ENCODE measurements at places on chromosomes 7 and 10.

DNA sequence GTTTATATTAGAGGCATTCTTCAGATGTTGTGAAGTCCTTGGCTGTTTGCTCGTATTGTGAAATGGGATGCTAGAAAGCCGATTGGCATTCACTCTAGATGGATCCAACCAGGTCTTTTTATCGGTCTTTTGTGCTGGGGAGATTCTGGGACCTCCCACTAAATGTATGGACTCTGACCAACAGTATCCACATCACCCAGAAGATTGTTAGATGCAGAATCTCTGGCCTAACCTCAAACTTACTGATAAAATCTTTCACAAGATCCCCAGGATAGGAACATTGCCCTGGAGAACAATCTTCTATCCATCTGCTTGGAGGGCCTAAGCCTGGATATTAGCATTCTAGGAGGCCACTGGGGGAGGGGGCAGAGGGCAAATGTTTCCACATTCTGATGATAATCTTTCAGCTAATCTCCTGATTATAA lies 160.9 kb downstream of the PLXDC2 start:
- DNase-seq = no peak

GRCh38 chr7:2800931-2801688 lies 43.0 kb downstream of the GNA12 start:
- DNase-seq = peak; percentile 80

- no peak for DNase-seq
These were observed 82.8 kb downstream of the VOPP1 start for GRCh38 chr7:55489552-55489951.

GRCh38 chr10:5775685-5776084 lies 37.5 kb downstream of the GDI2 start:
- no peak for DNase-seq

- DNase-seq = no peak
These were observed 53.7 kb upstream of the FAM3C start for GRCh38 chr7:121449735-121450240.

DNA sequence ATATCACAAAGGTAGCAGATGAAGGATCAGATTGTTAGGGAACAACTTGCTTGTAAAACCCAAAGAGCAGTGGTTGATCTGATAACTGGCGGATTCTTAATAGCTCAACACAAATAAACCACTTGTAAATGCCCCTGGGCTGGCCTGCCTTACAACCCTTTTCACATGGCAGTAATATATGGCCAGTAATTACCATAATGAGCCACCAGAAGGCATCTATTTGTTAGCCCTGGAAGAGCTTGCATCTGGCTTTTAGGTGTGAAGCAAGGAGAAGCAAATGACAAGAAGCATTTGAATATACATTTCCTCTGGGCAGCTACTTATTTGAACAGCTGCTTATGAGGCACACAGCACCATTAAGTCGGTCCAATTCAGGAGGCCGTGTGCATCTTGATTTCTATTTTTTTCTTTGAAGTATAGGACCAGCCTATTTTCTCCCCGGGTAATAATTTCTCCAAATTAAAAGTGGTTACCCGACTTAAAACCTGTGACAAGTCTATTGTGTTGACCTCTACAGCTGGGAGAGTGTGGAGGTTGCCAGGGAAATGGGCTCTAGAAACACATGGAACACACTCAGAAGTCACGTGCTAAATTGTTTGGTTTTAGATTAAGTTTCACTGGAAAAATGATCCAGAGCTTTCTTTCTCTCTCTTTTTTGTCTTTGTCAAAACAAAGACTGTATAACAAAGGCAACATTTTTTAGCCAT lies 113.4 kb downstream of the SEM1 start:
- DNase-seq = no peak

DNA sequence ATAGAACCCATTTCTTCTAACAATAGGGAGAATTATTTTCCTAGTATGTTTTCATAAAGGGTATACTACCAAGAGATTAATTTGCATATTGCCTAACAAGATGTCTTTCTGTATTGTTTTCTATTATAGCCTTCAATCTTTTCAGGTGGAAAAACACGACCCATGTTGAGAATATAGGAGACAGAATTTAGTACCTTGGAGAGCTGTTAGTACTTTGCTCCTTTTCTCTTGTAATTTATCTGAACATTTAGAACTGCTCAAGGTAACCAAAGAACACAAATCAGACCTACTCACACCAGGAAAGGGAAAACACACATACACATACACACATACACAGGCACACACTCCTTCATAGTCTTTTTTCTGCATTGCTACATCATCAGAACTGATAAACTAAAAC lies 7.8 kb upstream of the TRDMT1 start:
- DNase-seq = no peak

GRCh38 chr7:157875230-157876179 lies 538.7 kb downstream of the DNAJB6 start:
- no peak for DNase-seq

GRCh38 chr7:25671111-25671510 lies 442.8 kb upstream of the NPVF start:
- no peak for DNase-seq

DNA sequence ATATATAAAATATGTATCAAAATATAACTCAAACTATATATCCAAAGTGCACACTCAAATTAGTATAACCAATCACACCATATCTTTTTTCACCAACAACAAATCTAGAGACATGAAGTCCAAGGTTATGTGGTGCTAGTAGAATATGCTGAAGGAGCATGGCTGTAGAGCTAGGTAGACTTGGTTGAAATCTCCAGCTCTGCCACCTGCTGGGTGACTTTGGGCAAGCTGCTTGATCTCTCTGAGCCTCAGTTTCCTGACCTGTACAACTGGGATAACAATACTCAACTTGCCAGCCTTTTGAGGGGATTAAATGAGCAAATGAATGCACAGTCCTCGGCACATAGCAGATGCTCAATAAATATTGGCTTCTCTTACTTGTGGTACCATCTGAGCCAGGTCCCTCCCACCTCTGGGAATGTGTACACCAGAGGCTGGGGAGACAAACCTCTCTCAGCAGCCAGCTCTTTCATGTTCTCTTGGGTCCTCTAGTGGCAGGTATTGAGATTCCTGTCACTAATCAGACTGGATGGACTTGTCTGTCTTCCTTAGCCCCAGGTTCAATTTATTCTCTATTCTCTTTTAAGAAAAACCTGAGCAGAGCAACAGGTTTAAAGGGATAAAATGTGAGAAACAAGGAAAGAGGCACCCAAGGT lies 94.3 kb upstream of the PDE1C start:
- no peak for DNase-seq

GRCh38 chr10:78981970-78982281 lies 86.8 kb upstream of the ZMIZ1 start:
- DNase-seq = no peak

DNA sequence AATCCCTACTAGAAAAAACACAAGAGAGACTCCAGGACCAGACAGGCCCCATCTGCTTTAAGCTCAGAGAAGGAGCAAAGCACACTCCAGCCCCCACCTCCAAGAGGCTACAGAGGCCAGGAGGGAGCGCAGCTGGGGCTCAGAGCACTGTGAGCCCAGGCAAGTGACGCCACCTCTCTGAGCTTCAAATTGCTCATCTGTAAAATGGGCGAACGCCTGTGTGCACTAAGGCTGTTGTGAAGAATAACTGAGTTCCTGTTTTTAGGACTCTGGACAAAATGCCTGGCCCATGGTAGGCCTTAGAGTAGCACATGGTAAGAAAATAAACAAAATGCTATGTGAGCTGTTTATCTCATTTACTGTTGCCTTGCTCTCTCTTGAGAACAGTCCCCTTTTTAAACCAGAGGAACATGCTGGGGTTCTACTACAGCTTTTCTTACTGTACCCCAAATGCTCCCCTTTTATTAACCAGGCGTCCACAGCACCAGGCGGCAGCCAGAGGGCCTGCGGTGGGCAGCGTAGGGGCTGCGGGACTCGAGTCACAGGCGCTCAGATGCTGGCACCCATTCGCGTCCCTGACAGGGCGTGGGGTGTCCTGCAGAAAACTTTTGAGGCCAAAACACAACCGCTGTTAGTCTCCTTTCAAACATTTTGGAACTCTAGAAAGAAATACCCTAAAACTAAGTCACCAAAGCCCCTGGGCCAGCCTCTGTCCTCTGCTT lies 103.8 kb downstream of the TAX1BP1 start:
- no peak for DNase-seq

GRCh38 chr10:6024334-6024682 lies 37.9 kb downstream of the IL2RA start:
- no peak for DNase-seq

DNA sequence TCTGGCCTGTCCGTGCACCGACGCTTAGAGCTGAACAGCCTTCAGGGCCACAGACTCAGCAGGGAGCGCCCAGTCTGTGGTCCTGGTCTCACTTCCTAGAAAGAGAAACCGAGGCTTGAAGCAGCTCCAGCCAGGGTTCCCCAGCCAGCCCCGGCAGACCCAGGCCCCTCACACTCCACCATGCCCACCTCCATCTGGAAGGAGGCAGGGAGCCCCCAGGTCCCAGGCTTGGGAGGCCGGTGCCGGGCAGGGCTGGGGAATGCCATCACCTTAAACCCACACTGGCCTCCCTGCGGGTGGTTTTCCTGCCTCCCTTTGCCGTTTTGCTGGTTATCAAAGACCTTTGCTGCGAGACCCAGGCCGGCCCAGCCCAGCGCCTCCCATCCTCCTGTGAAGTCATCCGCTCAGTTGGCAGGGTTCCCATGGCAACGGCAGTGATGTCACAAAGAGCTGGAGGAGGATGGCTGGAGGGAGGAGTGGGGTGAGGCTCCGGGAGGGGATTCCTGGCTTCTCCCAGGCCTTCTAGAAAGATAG lies 24.0 kb downstream of the ELFN1 start:
- no peak for DNase-seq

DNA sequence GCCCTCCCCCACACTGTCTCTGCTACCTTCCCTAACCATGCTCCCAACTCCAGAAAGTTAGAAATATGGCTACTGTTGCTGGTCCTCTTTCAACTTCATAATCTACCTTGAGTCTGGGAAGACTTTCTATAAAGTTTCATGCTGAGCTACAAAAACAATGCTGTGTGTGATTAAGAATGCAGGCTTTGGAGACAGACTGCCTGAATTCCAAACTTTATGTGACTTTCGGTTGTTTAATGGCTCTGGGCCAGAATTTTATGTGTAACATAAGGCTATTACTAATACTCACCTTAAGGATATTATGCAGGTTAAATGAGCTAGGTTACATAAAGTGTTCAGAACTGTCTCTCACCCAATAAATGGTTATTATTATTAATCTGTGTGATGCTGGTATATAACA lies 19.1 kb downstream of the BET1 start:
- no peak for DNase-seq

DNA sequence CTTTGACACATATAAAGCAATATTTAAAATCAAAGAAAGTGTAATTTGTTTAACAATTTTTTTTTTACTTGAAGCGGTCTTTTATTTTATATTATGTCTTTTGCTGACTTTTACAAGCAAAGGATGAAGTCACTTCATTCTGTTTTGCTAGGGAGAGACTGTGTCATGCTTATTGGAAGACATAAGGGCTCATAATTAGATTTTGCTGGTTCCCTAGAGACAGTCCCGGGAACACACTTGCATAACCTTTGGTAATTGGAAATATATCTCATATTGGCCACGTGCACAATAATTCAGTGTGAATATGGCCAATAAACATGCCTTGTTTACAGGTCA lies 448 bp upstream of the NET1 start:
- DNase-seq = no peak

- DNase-seq = no peak
These were observed 163.9 kb upstream of the CDK1 start for GRCh38 chr10:60614363-60614762.

DNA sequence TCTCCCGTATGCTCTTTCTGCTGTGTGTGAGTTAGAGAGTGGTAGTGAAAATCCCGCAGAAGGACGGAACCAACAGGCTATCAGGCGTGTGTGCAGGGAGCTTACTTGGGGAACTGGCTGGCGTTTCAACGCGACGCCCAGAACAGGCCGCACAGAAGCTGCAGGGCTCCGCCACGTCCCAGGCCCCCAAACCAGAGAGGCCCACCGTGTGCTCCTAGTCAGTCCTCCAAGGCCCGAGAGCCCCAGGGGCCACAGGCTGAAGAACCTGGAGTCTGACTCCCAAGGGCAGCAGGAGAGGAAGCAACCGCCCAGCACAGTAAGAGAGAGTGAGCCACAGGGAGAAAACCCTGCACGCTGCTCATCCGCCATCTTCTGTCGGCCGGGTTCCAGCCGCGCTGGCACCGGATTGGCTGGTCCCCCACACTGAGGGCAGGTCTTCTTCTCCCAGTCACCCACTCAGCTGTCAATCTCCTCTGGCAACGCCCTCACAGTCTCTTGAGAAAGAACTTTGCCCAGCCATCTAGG lies 730.6 kb upstream of the VSTM2A start:
- no peak for DNase-seq

DNA sequence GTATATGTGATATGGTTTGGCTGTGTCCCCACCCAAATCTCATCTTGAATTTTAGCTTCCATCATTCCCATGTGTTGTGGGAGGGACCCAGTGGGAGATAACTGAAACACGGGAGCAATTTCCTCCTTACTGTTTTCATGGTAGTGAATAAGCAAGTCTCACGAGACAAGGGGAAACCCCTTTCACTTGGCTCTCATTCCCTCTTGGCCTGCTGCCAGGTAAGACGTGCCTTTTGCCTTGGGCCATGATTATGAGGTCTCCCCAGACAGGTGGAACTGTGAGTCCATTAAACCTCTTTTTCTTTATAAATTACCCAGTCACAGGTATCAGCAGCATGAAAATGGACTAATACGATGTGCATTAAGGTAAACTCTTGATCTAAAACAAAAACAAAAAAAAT lies 357.1 kb upstream of the AOAH start:
- peak; percentile 7 for DNase-seq

GRCh38 chr7:92930404-92930803 lies 94.0 kb upstream of the CDK6 start:
- DNase-seq = no peak

DNA sequence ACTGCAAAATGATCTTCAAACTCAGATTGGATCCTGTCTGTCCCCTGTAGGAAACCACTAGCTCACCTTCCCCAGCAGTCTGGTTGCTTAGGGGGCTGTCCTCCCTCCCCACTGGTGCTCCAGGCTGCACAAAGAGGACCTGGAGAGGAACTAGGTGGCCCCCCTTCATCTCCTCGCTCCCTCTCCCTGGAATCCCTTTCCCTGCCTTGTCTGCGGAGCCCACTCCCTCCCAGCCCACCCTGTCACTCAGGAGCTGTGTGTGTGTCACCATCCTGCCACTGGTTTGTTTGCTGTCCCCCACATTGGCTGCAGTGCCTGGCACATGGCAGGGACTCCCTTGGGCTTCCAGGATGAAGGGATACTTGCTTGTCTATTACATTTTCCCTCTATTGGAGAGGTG lies 35.5 kb upstream of the ZMIZ2 start:
- no peak for DNase-seq

DNA sequence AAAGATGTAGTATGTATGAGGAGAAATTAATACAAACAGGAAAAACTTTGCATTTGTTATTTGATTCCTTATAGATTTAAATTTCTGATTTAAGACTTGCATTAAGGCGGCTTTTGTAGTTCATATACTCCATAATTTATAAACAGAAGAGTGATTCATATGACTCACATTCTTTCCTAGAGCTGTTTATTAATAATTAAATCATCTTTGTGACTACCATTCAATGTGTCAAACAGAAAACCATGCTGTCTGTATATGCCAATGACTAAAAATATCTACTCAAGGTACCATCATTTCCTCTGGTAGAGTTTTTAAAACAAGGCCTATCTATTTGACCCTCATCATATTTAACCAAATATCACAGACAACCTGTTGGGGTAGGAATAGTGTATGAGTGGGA lies 501.7 kb downstream of the PARD3 start:
- DNase-seq = no peak

- no peak for DNase-seq
These were observed 9.5 kb downstream of the MNX1 start for GRCh38 chr7:157000741-157001653.
